ENCODE measurements at places on chromosomes 5 and 9. TPM values are rescaled to one million over a fixed set of nuclear protein-coding genes. Genes with fewer than 3 reads are reported as not detected.

DNA sequence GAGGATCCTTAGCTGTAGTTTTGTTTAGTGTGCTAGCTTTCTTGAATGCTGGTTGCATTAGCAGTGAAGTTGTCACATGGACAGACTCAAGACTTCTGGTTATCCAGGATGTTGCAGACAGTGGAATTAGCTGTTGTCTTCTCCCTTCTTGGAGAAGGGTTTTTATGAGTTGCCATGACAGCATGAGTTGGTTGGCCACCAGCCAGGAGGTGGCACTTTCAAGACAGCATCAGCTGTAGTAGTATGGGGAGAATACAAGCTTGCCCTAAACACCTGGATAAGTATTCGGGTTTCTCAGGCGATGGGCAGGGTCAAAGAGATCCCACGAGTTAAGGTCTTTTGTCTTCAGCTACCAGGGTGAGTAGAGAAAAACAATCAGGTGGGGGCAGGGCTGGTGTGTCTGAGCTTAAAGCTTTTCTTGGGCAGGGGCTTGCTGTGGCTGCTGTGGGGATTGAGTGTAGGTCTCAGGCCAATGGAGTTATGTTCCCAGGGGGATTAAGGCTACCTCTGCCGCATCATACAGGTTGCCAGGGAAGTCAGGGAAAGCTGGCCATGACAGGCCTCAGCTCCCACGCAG is 7.7 kb upstream of the C5orf47 start:
- no peak for DNase-seq

- DNase-seq = no peak
Measured at GRCh38 chr5:76582230-76583162, 40.7 kb downstream of the F2RL2 start.

PCAT7 gene
- 0.94 TPM for total RNA-seq

SPINK4 gene
- total RNA-seq = not detected

- DNase-seq = no peak
Measured at GRCh38 chr9:33166231-33167083, 679 bp downstream of the B4GALT1 start.

- DNase-seq = no peak
Measured at GRCh38 chr9:129776566-129776937, 23.7 kb upstream of the PTGES start.
